ENCODE measurements at places on chromosomes 6 and 20. TPM values are rescaled to one million over a fixed set of nuclear protein-coding genes. Genes with fewer than 3 reads are reported as not detected.

DNA sequence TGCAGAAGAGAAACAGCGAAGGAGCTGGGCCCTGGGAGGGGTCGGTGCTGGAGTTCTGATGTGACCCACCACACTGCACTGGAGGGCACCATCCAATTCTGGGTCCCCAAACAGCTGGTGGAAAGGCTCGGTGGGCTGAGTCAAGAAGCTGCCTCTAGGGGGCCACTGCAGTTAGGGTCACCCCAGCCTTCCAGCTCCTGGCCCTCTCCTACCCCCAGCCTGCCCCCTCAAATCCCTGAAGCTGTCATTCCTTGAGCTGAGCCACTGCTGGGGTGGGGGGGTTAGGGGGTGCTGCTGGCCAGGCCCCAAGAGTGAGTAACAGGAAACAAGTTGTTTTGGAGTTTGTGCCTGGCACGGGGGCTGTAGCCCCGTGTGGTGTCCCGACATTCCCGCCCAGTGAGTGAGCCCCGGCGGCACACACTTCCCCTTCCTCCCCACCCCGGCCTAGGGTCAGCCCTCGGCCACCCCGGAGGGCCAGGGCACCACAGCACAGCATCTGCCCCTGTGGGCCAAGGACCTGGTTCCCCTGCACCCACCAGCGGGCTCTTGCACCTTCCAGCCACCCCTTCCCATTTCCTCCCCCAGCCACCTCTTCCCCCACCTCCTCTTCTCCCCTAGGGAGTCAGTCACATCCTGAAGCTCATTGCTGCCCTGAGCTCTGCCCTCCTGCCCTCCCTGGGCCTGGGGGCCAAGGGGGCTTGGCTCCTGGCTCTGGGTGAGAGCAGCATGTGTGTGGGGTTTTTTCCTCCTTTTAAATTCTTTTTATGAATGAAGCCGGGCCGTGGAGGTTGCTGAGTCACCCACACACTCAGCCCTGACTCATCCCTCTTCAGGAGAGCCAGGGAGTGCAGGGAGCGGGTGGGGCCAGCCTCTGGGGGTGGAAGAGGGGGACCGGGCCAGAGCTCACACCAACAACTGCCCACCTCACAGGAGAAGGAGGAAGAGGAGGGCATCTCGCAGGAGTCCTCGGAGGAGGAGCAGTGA lies 4.6 kb downstream of the SMIM29 start:
- DNase-seq = peak; percentile 94

- peak; percentile 74 for DNase-seq
These were observed 2.9 kb downstream of the SDC4 start for GRCh38 chr20:45345104-45345936.

DNA sequence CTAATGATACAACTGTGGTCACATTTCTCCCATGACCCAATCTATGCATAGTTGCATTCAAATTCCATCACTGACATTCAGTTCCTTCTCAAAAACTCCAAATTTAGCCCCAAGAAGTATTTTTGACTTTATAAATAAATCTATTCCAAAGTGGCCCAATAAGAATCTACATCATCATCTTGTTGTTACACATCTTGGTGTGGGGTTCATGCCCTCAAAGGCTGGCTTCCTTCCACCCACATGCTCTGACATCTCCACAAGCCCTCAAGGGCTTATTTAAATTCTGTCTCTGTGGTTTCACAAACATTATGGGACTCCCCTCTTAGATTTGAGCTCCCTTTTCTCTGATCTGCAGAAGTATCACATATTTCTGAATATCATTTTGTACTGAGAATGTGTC lies 585.3 kb upstream of the BTBD3 start:
- no peak for DNase-seq

DNA sequence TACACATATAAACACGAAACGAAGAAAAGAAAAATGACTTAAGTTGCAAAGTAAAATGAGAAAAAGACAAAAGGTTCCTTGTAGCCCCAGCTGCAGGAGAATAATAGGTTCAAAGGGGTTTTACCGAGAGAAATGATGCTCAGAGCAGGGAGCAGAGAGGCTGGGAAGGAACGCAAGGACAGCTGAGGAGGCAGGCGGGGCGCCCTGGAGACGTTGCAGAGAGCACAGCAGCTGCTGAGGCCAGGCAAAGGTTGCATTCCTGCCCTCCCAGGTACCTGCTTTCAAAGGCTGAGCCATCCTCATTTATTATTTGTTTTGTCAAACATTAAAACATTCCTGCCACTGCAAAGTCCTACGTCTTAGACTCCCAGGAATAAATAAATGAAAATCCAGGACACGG lies 16.2 kb upstream of the VAPB start:
- no peak for DNase-seq

DNA sequence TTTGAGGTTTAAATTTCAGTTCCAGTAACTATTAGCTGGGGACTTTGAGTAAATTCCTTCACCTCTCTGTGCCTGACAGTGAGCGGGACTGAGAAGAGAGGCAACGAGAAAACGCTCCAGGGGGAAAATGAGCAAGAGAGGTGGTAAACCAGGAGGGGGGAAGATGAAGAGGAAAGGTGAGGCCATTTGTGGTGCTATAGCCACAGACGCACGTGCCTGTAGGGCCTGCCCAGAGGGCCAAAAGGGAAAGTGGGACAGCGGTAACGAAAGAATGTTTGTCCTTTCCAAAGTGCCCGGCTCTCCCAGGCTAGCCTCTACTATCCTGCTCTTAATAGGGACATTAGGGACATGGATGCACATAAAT lies 99.2 kb downstream of the BMP7 start:
- peak; percentile 25 for DNase-seq

DNA sequence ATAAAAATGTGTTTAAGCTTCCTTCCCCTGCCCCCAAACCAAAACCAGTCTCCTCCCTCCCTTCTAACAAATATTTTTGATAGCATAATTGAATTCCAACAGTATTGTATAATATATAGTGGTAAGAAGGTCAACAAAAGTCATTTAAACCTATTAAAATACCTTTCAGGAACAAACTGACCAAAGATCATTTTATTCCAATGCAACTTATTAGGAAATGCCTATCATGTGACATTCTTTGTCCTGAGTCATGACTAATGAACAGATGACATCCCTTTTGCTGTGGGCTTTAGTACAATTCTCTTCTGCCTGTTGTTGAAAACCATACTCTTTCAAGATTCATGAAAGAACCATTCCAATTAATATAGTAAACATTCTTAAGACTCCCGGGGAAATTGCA lies 51.5 kb upstream of the TRAF3IP2 start:
- no peak for DNase-seq

DNA sequence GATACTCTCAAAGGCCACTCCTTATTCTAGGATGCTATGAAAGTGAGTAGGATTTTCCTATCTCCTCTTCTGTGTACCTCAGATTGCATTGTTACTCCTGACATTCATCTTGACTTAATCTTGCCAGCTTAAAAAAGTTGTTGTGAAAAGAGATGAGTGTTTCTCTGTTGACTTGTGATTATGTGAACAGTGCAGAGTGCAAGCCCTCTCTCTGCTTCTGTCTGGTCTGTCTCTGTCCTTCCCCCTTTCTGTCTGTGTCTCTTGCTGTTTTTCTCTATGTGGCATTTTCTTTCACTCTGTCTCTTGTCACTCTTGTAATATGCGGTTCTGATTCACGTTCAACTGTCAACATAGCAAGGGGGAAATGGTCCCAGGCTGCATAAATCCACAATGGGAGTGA lies 306.6 kb downstream of the FARS2 start:
- no peak for DNase-seq

- DNase-seq = peak; percentile 13
These were observed at the start of gene GTSF1L for GRCh38 chr20:43726811-43727338. Gene GTSF1L, minus strand, starts transcription at chr20:43727002. Its CDS starts 308 bp downstream, at chr20:43726694.

GRCh38 chr6:6434151-6434550 lies 113.7 kb upstream of the F13A1 start:
- DNase-seq = no peak

GRCh38 chr6:45786355-45786781 lies 229.3 kb downstream of the CLIC5 start:
- no peak for DNase-seq

DNA sequence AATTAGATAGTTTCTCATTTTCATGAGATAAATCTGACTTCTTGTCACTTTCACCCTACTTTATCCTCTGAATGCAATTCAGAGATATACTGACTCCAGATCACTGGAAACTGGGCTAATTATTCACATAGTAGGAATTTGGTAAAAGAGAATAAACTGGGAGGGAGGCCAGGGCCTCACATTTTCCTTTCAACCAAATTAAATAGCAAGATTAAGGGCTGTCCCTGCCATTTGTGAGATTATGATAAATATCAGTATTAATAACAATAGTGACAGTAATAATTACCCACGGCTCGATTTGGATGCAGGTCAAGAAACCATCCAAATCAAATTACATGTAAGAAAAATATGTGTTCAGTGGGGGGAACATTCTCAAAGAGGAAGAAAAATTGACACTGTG lies 140.5 kb downstream of the CD83 start:
- no peak for DNase-seq

DNA sequence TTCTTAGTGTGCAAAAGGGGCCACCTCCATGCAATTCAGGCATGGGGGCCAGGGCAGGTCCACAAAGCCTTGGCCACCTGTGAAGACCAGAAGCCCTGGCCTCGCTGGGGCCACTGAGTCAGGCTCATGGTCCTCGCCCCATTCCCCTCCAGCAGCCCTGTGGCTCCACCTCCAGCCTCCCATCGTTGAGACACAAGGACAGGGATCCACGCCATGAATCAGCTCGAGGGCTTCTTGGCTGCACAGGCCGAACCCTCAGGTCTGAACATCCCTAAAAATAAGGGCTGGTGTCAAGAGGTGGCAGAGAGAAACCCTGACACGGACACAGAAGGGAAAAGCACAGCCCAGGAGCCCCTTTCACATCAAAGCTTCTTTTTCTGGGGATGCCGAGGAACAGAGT lies 68.6 kb upstream of the QKI start:
- no peak for DNase-seq

DNA sequence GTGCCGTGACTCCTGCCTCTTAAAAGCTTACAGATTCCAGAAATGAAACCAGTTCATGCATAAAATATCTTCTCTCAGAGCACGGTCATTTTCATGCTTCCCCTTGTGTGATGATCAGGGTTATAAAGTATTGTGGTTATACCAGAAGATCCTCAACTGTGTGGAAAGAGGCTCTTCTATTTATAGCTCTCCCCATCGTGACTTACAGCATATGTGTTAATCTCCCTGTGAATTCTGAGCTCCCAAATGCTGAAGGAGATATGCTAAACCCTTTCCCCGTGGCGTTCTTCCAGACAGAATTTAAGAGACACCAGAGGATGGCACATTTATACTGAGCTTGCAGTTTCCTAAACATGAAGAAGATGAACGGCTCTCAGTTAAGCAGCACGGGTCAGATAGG lies 158.8 kb downstream of the CDH26 start:
- no peak for DNase-seq

DNA sequence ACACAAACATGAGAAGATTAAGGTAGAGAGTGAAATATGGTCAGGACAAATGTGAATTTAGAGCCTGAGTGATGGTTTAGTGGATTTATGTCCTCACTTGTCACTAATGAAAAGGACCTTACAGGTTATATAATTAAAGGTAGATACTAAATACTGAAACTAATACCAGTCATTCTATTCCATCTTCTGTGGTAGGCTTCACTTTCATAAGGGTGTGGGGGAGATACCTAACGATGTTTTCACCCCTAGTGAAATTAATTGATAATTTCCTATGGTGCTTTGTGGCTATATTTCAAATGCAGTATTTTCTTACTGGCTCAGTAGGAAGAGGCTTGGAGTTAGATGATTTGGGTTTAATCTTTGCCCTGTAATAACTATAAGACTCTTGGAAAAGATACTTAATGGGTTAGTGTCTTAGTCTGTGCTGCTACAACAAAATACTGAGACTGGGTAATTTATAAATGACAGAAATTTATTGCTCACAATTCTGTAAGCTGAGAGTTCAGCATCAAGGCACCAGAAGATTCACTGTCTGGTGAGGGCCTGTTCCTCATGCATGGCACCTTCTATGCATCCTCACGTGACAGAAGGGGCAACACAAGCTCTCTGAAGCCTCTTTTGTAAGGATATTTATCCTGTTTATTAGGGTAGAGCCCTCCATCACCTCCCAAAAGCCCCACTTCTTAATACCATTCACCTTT lies 21.3 kb downstream of the RNF217 start:
- DNase-seq = no peak

- DNase-seq = no peak
These were observed 465.9 kb downstream of the KIF16B start for GRCh38 chr20:16107172-16107870.

DNA sequence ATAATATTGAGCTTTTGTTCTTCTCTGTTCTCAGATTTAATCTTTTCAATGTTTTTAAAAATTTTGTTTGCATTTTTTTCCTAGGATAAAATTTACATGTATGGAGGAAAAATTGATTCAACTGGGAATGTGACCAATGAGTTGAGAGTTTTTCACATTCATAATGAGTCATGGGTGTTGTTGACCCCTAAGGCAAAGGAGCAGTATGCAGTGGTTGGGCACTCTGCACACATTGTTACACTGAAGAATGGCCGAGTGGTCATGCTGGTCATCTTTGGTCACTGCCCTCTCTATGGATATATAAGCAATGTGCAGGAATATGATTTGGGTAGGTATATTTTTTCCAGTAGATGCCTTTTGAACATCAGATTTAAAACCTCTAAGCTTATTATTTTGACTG lies 89.8 kb downstream of the ATRN start:
- DNase-seq = no peak

DNA sequence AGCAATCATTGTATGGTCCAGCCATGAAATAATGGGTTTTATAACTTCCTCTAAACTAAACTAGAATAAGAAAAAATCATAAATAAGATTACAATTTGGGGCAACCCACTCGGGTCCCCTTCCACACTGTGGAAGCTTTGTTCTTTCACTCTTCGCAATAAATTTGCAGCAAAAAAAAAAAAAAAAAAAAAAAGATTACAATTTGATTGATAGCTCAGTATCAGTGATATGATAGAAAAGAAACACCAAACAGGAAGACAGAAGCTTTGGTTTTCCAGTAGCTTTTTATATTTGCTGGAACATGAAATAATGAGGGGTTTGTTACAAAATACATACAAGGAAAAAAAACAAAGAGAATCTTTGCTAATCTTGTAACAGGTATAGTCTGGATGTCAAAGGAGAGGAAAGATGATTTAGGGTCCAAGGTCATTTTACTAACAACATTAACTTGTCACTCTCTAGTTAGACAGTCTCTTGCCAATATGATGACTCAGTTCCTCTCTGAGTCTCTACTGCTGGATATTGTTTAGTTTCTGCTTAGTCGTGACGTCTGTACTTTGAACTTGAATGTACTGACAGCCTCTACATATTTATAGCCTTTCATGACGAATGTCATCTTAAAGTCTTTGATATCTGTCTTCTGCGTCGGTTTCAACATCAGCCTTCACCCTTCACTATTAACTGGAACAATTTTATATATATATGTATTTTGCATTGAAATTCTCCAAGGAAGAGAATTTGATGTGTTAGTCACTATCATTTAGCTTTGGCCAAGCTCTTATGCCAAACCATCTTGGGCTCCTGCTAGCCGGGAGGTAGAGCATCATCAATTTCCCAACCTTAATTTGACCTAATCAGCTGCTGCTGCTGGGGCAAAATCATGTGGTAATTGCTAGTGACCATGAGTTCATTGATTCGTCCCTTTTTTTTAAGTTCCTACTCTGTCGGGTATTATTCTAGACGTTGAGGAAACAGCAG lies 213.1 kb upstream of the STXBP5 start:
- no peak for DNase-seq

GRCh38 chr20:50569864-50570836 lies 60.0 kb downstream of the PTPN1 start:
- no peak for DNase-seq

Gene TRIM10
- total RNA-seq = not detected

Gene TMEM170B
- total RNA-seq = 9.5 TPM

Gene ERMARD
- total RNA-seq = 19.6 TPM

Gene NRSN2
- total RNA-seq = 44.2 TPM

Gene FAM83C
- total RNA-seq = not detected

Gene SPINT4
- not detected for total RNA-seq
